ENCODE measurements at places on chromosomes 7 and 10. TPM values are rescaled to one million over a fixed set of nuclear protein-coding genes. Genes with fewer than 3 reads are reported as not detected.

The GIMAP8 gene
- not detected for total RNA-seq

The GRID1 gene
- 0.52 TPM for total RNA-seq

The CFAP46 gene
- 1.1 TPM for total RNA-seq

The UPK3BL2 gene
- total RNA-seq = 1.0 TPM

The AKR1D1 gene
- total RNA-seq = not detected

The ABCB4 gene
- total RNA-seq = 12.6 TPM

The TMEM168 gene
- 9.8 TPM for total RNA-seq

The NUTM2B gene
- total RNA-seq = not detected

The GPRIN2 gene
- 9.1 TPM for total RNA-seq

The LOXL4 gene
- total RNA-seq = 5.4 TPM

The TCAF2 gene
- 0.07 TPM for total RNA-seq

The TMEM178B gene
- 8.6 TPM for total RNA-seq

The SEC31B gene
- 2.9 TPM for total RNA-seq

The GPR85 gene
- total RNA-seq = 0.22 TPM

The PARG gene
- 20.4 TPM for total RNA-seq

DNA sequence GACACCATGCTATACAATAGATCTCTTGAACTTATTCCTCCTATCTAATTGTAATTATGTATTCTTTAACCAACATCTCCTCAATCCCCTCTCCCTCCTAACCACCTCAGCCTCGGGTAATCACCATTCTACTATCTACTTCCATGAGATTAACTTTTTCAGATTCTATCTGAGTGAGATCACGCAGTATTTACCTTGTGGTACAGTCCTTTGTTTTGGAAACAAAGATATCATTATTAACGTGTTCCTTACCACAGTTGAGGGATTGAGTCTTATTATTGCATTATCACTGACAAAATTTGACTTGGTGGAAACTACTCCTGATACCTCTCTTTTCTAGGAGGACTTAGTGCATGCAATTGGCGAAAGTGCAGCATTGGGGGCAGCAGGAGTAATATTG is 26.0 kb upstream of the HYAL4 start:
- DNase-seq = no peak

- DNase-seq = no peak
These were observed 29.3 kb downstream of the RBM48 start for GRCh38 chr7:92557808-92558362.

GRCh38 chr7:38909870-38910269 is 879 bp upstream of the VPS41 start:
- no peak for DNase-seq

DNA sequence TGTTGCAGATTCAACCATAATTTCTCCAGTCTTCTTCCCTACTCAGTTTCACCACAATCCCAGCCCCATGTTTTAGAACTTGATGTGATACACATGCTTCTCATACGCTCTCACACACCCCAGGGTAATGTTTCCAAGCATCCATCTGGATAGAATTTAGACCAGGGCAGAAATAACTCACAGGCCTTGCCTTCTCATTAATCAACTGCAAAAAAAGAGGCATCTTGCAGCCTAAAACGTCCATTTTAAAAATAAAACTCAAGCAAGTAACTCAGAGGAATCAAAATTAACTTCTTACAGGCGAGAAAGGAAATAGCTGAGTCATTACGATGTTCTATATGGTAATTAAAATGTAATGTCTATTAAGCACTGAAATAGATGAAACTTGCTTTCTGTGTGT is 127.2 kb upstream of the RSU1 start:
- no peak for DNase-seq

GRCh38 chr10:36187380-36188079 is 545.4 kb upstream of the FZD8 start:
- no peak for DNase-seq

GRCh38 chr10:30781670-30782121 is 152.1 kb upstream of the LYZL2 start:
- no peak for DNase-seq

GRCh38 chr10:5447611-5448071 is 35.3 kb downstream of the NET1 start:
- no peak for DNase-seq

DNA sequence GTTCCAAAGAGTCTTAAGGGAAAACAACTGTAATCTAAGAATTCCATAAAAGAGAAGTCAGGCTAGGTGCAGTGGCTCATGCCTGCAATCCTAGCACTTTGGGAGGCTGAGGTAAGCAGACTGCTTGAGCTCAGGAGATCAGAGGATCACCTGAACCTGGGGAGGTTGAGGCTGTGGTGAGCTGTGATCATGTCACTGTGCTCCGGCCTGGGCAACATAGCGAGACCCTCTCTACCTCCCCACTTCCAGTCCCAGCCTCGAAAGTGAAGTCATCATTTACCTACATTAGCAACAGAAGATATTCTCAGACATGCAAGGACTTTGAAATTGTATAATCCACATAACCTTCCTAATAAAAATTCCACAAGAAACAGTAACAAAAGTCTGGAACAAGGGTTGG is 129.8 kb upstream of the DNAJB12 start:
- DNase-seq = no peak

- no peak for DNase-seq
These were observed 11.9 kb upstream of the OR6V1 start for GRCh38 chr7:143040209-143040715.

- DNase-seq = no peak
These were observed 5.5 kb downstream of the AP3M1 start for GRCh38 chr10:74145133-74145532.

DNA sequence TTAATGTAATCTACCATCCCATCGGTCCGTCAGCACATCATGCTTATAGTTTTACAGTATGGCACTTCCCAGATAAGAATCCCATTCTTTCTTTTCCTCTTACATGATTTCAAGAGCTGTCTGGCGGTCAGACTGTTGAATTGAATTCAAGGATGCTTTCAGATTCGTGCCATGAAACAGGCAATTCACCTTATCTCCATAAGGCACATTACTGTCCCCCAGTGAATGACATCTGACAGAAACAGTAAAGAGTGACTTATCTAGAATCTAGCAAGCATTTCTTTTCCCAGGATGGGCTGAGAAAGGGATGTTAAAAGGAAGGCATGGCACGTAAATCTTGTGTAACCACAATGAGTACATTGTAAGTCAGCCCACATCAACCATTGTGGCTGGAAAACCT is 61.1 kb upstream of the SEM1 start:
- no peak for DNase-seq

GRCh38 chr10:32459051-32459698 is 13.2 kb downstream of the CCDC7 start:
- no peak for DNase-seq

GRCh38 chr7:73397521-73398281 is 35.9 kb upstream of the FZD9 start:
- DNase-seq = no peak

- no peak for DNase-seq
These were observed 72.2 kb downstream of the GTF2IRD1 start for GRCh38 chr7:74525881-74526280.

DNA sequence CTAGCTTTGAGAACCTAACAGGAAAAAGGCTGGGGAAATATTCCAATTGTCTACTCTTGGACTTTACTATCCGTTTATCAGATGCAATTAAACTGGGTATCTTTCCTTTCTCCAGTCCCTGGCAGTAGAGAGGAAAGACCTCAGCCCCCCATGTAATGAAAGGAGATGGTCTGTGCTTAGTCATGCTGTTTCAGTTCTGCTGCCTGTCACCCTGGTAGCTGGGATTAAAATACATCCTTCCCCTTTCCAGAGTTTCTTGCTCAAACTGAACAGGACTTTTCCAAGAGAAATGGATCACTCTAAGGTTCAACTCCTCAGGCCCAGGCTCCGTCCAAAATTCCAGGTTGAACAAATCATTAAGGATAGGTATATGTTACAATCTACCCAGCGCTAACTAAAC is 202.9 kb downstream of the PTEN start:
- DNase-seq = no peak

DNA sequence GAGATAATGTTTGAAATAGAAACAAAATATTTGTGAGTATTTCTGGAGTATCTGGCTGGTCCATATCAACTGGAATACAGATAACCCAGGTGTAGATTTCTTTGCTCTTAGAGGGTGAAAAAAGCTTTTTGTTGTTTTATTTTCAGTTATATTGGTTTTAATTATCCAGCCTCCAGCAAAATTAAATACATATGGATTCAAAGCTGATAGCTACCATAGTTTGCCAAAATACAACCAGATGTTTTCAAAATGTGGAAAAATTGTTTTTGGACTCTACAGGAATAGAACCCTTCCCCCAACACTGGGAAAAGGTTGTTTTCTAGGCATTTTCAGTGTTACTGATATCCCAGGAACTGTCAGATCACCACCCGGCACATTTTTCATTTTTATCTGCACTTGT is 30.1 kb downstream of the LRRC17 start:
- no peak for DNase-seq

DNA sequence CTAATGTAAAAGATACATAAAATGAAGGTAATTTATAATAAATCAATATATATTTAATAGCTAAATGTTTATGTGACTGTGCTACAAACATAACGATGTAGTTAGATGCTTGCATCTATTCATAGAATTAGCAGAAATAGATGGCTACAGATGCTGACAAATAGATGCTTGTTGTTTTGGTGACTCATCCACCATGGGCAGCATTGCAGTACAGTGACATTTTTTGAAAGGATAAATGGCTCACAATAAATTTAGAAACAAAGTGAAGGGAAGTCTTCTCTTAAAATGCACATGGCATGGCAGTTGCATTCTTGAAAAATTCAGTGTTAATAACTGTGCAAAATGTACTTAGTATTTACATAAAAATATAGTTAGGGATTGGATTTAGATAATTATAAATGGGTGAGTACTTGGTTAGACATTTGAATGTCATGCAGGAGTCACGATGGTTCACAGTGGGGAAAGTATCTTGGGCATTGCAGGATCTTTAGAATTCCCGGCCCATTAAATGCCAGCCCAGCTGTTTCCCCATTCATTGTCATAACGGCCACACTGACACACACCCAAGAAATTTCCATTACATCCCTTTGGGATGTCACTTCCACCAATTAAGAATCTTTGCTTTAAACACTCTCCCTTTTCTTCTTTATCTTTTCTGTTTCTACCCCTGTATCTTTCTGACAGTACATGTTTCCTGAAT is 564.1 kb downstream of the ATRNL1 start:
- no peak for DNase-seq

- no peak for DNase-seq
These were observed 241.6 kb downstream of the HPSE2 start for GRCh38 chr10:98994030-98994429.

DNA sequence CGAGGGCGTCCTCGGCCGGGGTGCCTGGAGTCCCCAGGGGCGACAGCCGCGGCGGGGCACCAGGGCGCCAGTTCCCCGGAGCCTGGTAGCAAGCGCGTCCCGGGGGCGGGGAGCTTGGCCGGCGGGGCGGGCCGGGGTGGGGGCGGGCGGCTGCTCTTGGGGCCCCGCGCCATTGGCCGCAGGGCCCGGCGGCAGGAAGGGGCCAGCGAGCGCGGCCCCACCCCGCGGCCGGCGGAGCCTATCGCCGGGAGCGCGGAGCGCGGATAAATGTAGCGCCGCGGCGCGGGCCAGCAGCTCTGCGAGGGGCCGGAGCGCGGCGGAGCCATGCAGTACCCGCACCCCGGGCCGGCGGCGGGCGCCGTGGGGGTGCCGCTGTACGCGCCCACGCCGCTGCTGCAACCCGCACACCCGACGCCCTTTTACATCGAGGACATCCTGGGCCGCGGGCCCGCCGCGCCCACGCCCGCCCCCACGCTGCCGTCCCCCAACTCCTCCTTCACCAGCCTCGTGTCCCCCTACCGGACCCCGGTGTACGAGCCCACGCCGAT is at the start of gene HHEX:
Gene HHEX (plus strand): TSS at position 293 of the 548 bp plus-strand sequence. CDS start 32 bp downstream, at position 325.
- DNase-seq = no peak

DNA sequence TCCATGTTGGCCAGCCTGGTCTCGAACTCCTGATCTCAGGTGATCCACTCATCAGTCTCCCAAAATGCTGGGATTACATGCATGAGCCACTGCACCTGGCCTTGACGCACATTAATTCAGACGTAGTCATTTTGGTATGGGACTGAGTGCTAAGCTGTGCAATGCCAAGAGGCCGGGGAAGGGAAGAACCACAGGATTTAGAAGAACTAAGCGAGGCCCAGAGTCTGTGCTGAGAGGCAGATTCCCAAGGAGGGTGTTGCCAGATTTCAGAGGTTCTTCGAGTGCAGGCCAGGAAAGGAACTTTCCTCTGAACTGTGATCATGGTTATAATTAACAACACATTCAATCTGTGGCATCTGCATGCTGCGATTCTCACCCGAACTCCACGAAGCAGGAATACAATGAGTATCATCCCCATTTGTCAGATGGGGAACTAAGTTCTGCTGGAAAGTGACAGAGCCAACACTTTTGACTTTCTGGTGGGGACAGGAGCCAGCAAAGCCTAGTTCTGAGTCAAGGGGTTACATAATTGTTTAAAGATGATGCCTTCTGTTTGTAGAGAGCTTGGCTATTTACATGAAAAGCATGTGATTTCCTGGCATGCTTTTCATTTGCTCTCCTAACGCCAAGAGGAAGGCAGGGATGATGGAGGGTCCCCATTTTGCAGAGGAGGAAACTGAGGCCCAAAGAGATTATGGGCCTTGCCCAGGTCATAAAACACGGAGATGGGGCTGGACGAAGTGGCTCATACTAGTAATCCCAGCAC is 6.2 kb upstream of the ZAN start:
- no peak for DNase-seq

DNA sequence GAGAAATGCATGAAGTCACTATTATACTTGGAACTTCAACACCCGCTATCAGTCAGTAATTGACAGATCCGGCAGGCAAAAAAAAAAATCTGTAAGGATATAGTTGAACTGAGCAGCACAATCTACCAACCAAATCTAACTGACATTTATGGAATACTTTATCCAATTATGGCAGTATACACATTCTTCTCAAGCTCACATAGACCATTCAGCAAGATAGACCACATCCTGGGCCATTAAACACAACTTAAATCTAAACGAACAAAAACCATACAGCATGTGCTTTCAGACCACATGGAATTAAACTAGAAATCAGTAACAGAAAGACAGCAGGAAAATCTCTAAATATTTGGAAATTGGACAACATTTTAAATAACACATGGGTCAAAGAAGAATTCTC is 112.7 kb downstream of the MPP7 start:
- DNase-seq = no peak

- DNase-seq = no peak
These were observed 14.5 kb downstream of the ITPRIP start for GRCh38 chr10:104323760-104324201.
